ENCODE measurements at places on chromosomes 3 and 15.
A peak's percentile ranks its signal among the peaks of the same experiment; 100 is the strongest.

DNA sequence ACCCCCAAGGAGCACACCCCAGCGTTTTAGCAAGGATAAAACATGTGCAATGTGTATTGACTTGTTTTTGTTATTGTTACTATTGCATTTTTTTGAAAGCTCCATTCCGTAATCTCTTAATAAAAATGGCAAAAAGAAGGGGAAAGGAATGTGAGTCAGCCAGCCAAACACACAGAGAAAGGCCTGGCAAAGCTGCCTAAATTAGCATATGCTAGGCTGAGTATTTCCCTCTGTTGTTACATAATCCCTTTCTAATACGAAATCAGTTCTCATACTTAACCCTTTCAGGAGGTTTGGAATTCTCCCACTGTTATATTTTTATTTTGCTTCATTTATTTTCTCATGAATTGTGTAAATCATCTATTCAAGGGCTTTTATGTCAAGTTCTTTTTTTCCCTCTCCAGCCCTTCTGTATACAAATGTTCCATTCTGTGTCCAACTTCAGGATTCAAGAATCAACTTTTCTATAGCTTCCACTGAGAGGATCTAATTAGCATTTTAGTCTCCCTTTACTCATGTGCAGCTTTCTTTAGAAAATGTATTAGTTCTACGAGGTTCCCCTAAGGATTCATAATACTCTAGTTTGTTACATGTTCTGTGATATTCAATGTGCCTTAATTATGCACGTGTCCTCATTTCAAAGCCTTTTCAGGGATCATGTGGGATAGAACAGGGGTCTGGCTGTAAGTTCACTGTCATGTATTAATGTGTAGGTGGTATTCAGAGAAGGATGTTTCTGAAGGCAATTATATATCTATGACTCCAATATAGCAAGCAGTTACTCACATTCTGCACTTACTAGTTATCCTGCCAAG is 9.2 kb downstream of the CADM2 start:
- DNase-seq: no peak

DNA sequence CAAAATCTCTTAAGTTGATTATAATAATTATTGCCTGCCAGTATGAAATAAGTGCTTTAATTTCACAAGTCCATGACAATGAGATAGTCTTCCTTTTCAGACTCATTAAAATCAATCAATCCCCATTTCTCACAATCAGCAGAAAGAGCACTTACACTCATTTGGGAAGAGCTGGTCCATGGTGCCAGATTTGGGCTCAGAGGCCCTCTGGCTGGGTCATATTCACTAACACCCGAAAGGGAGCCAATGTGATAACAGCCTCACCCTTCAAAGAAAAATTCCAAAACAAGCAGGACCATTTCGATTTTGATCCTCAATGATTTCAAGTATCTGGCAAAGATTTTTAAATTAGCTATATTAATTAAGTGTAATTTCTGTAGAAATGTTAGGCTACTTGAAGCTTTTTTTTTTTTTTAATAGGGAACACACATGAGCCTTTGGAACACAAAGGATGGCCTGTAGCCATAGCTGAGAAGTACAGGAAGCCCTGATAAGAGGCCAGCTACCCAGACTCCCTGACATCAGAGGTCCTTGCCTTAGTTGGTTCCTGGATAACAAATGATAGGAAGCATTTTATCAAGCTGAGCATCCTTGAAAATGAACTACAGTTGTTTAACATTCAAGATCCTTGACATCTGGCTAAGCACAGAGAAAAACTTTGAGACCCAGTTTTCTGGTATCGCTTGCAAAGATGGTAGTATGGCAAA is 17.1 kb downstream of the MCF2L2 start:
- no peak for DNase-seq

DNA sequence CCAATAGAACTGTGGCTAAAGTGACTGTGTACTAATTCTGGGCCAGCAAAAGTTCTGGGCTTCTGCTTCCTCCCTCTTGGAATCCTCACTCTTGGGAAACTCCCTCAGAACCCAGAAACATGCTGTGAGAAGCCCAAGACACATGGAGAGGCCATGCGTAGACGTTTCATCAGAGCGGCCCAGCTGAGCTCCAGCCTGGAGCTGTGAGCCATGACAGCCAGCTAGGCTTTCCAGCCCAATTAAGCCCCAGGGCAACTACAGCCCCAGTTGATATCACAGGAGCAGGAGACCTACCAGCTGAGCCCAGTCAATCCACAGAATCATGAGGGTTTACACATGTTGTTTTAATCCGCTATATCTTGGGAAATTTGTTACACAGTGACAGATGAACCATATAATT is 43.6 kb upstream of the CNOT10 start:
- DNase-seq: no peak

DNA sequence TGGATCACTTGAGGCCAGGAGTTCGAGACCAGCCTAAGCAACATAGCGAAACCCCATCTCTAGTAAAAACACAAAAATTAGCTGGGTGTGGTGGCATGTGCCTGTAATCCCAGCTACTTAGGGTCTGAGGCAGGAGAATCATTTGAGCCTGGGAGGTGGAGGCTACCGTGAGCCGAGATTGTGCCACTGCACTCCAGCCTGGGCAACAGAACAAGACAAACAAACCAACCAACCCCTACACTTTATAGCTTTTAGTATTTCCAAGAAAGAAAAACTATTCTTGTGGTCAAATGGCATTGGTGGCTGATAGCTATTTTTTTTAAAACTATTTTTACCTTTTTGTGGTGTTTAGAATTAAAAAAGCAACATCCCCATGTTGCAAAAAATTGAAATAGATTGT is 7.2 kb downstream of the TMEM45A start:
- DNase-seq: no peak

DNA sequence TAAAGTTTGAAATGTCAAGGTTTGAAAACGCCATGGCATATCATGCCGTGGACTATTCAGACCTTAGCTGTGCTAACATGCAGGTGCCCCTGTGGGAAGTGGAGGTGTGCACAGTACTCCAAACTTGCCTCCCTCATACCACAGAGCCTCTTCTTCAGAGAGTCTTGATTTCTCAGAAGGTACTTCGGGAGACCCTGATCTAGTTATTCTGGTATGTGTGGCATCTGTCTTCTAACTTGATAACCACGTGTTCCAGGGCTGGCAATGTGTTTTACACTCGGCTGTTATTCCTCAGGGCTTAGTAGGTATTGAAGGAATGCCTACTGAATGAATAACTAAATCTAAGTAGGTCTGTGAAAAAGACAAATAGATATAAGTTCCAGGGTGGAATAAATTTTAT is 309.9 kb downstream of the CLSTN2 start:
- no peak for DNase-seq

DNA sequence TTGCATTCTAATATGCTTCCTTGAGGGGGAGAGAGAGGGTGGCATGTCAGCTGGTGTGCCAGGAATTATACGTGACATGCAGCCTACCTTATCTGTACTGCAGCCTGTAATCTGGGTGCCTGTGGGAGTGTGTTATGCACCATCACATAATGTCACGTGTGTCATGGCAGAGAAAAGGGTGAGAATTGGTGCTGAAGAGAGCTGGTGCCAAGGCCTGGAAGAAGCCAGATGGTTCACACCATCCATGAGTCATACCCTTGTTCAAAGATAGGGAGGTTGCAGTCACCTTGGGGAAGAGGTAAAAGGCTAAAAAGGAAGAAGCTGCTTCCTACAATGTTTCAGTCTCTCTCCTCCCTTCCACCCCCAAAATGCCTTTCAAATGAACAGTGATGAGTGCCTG is 5.3 kb downstream of the BRPF1 start:
- no peak for DNase-seq

DNA sequence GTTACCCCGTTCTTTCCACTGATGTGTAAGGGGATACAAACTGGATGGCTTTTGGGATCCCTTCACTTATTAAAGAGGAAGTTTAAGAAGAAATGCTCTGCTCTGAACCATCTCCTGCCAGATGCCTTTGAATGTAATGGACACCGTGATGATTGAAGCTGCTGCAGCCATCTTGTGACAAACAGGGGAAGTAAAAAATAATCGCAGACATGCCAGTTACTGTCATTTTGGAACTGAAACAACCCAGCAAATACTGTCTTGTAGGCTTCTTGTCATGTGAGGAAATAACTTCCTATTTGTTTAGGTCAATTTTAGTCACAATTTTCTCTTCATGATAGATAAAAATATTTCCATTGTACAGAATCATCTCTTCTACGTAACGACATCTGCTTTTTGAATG is 224.0 kb downstream of the CHL1 start:
- no peak for DNase-seq

DNA sequence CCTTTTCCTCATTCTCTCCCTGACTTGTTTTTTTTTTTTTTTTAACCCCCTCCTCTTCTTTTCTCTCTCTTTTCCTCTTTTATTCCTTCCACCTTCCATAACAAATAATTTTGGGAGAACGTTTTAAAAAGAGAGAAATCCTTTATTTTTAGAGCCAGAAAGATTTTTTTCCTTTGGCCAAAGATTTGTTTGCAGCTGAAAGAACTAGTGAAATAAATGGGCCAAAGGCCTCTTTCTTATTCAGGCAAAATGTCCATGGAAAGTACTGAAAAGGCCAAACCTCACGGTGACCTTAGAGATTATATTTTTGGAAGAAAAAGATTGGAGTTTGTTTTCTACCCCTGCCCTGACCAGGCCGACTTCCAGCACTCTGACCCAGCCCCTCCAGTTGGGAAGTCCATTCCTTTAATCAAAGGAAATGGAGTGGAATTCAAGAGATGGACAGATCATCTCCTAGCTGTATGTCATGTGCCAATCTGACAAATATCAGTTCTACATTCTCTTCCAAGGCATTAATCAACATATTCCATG is 214.3 kb upstream of the ADAMTS9 start:
- DNase-seq: no peak

- DNase-seq: no peak
Observed at GRCh38 chr3:78041486-78041885, 1001.6 kb downstream of the ROBO2 start.

DNA sequence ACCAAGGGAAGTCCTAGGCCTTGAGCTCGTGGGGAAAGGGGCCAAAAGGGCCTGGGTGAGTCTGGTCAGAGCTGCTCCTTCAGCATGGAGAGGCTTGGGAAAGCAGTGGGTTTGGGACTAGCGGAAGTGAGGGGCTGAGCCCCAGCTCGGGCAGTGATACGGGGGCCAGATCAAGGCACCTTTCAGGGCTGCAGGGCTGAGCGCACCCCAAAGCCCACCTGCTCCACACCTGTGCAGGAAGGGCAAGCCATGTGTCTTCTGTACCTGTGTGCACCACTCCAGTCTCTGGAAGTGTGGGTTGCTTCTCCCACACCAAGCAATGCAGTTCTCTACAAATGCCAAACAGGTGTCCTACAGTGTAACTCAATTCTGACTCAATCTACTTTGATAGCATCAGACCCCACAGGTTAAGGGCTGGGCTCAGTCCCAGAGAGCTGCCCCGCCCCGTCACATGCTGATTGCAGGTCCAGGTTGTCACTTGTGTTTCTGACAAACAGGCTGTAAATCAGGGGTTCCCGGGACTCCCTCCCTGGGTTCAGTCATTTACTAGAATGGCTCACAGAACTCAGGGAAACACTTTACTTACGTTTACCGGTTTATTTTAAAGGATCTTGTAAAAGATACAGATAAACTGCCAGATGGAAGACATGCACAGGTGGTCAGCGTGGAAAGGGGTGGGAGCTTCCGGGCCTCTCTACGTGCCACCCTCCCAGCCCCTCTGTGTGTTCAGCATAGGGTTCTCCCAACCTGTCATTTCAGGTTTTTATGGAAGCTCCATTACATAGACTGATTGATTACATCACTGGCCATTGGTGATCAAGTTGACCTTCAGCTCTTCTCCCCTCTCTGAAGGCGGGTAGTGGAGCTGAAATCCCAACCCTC is 28.8 kb upstream of the KLF13 start:
- DNase-seq: no peak

- peak; percentile 23 for DNase-seq
Observed at GRCh38 chr3:160403028-160403545, 3.6 kb downstream of the SMC4 start.

- peak; percentile 81 for DNase-seq
Observed at GRCh38 chr15:41603941-41604911, 45.2 kb downstream of the TYRO3 start.

- no peak for DNase-seq
Observed at GRCh38 chr3:196706327-196706726, 5.7 kb downstream of the CEP19 start.

GRCh38 chr15:95263751-95264150 is 1032.4 kb downstream of the MCTP2 start:
- no peak for DNase-seq

GRCh38 chr15:22786868-22787698 is 639 bp downstream of the NIPA1 start:
- DNase-seq: peak; percentile 0

- no peak for DNase-seq
Observed at GRCh38 chr3:10530241-10530640, 24.9 kb upstream of the ATP2B2 start.

GRCh38 chr3:129349791-129350190 is 71.1 kb downstream of the HMCES start:
- no peak for DNase-seq
